ENCODE measurements at places on chromosomes 1 and 21.

DNA sequence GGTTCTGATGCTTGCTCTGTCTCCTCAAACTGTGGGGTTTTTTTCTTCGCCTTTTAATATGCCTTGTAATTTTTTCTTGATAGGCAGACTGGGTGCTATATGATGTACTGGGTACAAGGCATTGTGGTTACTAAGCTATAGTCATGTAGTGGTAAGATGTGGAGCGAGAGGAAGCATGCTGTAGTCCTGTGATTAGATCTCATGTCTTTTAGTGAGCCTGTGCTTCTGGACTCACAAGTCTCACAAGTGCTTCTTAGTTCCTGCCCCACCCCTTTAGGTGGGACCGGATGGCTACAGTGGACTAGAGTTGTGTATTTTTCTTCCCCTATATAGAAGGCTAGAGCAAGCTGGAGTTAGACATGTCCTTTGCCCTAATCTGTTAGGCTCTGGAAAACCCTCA, 178.7 kb downstream of the DNM3 start:
- no peak for DNase-seq

- no peak for DNase-seq
Observed at GRCh38 chr1:100539836-100540536, 2.0 kb downstream of the GPR88 start.

DNA sequence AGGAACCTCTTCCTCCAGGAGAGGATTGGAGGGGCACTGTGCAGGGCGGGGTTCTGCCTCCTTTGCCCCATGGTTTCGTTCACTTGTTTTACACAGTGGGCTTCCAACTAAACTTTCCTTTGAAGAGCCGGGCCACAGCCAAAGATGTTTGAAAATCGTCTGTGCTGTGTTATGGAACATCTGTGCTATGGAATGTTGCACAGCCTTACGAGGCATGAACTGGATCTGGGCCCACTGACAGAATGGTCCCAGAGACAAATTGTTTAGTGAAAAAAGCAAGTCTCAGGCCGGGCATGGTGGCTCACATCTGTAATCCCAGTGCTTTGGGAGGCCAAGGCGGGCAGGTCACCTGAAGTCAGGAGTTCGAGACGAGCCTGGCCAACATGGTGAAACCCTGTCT, 12.6 kb upstream of the MEF2D start:
- no peak for DNase-seq

DNA sequence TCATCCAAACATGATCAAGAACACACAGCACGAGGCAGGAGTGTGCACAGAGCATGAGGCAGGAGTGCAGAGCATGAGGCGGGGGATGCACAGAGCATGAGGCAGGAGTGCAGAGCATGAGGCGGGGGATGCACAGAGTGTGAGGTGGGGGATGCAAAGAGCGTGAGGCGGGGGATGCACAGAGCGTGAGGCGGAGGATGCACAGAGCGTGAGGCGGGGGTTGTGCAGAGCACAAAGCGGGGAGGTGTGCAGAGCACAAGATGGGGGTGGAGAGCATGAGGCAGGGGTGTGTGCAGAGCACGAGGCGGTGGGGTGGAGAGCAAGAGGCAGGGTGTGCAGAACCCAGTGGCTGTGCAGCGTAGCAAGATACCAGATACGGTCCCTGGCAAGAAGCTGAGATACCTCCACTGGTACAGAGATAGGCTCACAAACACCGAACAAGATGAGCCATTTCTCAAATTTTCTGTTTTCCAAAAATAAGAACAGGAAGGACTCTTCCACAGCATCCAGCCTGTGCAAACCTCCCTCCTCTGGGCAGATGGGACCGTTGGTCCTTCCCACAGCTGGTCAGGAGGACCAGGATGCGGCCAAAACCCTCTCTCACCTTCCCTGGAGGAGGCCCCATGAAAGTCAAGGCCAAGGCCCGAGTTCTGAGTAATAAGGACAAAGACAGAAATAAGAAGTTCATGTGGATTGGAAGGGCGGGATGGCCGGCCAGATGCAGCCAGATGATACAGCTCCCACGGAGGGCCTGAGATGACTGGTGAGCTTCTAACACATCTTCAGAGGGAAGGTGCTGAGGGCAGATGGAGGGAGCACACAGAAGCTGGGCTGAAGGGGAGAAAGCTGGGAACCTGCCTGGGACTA, 12.0 kb downstream of the SPATC1L start:
- DNase-seq = no peak

GRCh38 chr1:195637539-195637938, 970.7 kb downstream of the KCNT2 start:
- DNase-seq = no peak

DNA sequence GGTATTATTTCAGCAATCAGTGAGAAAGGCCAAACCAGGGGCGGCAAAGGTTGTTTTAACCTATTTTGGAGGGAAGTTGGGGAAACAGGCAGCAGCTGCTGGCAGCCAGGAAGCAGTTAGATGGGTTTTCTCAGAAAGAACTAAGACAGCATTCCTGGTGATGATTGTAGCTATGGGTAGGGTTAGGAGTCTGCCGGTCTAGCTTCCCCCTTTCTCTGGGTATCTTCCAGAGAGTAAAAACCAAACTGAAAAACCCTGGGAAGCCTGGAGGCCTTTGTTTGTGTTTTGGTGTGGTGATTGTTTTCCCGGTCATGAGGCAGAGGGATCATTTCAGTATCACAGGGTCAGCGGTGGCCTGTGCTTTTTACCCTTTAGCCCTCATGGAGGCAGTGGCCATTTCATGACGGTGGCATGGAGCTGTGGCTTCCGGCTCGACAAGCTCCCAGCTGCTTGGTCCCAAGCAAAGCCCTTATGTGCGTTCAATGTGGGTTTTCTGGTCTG, 19.5 kb upstream of the TNFRSF1B start:
- no peak for DNase-seq

DNA sequence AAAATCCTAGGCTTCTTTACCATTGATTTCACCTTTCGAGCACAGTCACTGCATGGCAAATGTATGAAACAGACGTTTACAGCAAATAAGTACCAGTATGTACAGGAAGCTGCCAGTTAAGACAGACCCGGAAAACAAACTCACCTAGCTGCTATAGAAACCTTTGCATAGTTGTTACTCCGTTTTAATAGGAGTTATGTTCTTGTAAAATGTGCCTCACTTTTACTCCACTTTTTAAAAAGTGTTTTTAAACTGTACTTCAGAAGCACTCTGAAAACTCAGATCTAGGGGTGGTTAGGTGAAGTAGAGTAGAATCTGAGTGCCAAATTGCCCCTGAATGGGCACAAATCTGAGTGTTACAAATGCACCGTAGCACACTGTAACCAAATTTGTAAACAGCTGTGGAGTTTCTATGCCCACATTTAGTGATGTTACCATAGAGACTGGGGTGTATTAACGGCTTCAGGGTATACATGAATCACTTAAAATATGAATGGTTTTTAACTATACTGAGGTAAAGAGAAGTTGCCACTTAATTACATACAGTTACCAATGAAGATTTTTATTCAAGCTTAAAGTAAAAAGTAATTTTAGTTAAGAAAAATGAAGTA, 30.7 kb downstream of the CNIH4 start:
- DNase-seq = no peak

DNA sequence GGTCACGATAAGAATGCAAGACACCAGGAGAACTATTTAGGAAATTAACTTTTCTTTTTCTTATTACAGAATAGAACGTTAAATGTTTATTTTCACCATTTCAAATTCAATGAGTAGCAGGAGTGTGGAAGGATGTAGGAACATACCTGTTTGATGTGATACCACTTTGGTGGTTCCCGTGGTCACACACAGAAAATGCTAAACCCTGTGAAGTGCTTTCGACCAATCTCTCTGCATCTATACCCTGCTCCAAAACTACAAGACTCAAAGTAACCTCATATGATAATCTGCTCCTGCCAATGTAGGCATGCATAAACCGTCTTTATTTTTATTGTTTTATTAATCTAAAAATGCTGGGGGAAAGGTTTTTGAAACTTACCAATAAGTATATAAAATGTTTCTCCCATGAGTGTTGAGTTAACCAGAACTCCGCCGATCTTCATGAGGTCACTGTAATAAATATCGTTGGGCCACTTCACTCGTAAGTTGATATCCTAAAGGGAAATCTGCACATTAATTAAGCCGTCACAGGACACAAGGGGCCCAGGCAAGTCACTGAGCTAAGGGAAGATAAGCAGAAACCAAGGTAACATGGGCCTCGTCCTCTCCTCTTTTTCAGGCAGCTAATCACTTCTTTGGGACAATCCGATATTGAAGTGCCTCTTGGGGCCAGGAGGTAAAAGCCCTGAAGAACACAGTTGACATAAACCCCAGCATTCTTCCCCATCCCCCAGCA, 60.6 kb downstream of the SIM2 start:
- no peak for DNase-seq

DNA sequence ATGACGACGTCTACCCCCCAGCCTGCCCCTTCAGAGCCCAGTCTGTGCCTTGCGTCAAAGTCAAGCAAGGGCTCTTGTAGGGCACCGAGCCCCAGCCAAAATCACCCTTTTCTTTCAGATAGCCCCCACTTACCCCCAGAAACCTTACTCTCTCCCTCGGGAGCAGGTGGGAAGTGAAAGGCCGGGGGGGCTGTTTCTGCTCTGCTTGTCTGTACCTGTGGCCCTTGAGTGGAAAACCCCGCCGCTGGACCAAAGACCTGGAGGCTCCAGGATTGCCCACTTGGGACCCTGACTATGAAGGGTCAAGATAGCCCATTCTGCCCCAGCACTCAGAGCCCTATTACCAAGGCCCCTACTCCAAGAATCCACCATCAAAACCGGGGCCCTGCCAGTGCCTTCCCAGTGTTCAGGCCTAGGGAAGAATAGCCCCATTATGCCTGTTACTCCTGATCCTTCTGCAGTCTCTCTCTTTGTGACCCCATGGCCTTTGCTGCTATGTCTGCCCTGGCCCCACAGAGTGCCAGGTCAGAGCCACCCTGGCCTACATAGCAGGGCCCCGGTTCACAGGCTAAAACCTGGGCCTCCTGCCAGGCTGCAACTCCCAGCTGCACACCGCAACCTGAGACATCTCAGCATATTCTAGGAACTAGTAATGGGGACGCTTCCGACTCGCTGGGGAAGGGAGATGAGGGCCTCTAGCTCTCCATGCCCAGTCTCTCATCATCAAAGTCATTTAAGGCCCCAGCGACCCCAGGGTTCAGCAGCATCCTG, 22.2 kb upstream of the HPDL start:
- DNase-seq = no peak

- DNase-seq = no peak
Observed at GRCh38 chr1:200275816-200276453, 133.9 kb downstream of the ZNF281 start.

DNA sequence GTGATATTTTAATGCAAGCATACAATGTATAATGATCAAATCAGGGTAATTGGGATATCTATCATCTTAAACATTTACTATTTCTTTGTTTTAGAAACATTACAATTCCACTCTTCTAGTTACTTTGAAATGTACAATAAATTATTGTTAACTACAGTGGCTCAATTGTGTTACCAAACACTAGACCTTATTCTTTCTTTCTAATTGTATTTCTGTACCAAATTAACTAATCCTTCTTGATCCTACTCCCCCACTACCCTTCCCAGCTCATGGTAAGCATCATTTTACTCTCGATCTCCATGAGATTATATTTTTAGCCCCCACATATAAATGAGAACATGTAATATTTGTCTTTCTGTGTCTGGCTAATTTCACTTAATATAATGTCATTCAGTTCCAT, 95.0 kb upstream of the MROH9 start:
- DNase-seq = no peak
